Head of caudate nucleus (tissue), 42 donors: ENCODE measurements at places on chromosomes 16 and 17.
A peak's percentile ranks its signal among the peaks of the same experiment; 100 is the strongest.

DNA sequence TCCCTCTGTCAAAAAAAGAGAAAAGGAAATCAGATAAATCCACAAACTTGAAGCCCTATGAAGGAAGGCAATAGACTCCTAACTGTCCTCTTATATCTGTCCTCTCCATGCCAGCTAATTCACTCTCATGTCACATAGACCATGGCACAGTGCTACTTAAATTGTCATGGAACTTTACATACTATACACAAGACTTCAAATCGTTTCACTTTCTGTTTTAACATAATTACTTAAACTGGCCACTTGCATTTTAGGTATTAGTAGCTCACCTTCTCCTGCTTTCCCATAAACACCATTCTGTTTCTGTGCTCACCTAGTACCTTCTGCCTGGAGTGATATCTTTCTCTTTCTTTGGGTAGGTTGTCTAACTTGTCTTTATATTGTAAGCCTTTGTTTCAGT lies 816.7 kb upstream of the KIF2B start:
- no peak for DNase-seq

DNA sequence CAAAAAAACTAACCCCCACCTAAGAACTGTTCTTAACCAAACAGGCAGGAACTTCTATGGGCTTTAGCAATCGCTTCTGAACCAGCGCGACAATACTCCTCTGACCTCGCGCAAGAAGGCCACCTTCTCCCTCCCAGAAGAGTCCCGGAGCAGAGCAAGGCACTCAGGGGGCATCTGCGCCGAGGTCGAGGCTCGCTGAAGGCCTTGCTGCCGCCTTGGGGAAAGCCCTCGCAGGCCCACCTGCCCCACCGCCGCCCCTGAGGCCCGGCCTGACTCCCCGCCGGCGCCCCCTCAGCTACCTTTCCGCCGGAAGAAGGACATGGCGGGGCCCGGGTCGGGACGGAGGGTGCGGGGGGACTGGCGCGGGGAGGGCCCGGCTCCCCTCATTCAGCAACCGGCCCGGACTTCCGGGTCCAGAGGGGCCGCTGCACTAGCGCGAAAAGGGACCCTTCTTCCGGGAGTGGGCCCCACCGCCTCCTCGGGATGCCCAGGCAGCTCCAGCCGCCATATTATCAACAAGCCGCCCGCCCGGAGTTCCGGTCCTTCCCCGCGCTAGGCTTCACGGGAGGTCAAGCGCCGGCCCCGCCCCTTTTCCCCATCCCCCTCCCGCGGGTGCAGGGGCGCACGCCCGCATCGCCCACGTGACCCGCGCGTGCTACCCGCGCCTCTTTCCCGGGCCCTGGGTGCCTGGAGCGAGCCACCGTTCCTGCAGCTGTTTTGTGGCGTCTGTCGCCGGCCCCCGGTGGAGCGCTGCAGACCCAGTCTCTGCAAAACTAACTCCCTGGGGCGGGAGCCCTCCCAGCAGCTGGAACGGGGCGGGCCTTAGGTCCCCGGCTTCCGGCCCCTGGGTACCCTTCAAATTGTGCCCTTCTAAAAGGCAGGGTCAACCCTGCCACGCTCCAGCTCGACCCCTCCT lies at the start of gene AKAP10:
AKAP10 (minus strand) TSS at position 536 of the 916 bp plus-strand sequence; CDS start at position 387, 149 bp downstream.
- DNase-seq = peak; percentile 96

DNA sequence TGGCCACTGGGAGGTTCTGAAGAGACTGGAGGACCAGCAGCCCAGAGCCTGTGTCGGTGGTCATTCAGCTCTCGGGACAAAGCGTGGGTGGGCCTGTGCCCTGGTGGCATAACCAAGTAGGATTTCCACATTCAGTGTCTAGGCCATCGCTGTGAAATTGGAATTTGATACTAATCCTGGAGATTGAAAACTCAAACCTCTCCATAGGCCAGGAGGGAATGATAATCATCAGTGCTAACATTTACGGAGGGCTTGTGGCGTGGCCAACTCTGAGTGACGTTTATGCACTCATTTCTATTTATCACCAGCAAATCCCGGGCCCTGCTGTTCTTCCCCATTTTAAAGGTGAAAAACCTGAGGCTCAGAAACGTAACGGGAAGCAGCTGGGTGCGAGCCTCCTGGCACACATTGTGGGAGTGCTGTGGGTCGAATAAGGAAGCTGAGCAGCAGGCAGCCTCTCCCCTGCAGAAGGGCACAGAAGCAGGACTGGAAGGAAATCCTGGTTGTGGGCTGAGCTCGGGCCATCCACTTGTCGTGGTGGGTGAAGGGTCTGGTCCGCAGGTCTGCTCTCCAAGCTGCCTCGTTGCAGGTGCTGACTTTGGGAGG lies 33.1 kb downstream of the RAI1 start:
- DNase-seq = peak; percentile 58

- DNase-seq = no peak
Observed at GRCh38 chr17:72913142-72913682, 179.3 kb downstream of the SLC39A11 start.

- no peak for DNase-seq
Observed at GRCh38 chr17:66494023-66494803, 191.8 kb downstream of the PRKCA start.

DNA sequence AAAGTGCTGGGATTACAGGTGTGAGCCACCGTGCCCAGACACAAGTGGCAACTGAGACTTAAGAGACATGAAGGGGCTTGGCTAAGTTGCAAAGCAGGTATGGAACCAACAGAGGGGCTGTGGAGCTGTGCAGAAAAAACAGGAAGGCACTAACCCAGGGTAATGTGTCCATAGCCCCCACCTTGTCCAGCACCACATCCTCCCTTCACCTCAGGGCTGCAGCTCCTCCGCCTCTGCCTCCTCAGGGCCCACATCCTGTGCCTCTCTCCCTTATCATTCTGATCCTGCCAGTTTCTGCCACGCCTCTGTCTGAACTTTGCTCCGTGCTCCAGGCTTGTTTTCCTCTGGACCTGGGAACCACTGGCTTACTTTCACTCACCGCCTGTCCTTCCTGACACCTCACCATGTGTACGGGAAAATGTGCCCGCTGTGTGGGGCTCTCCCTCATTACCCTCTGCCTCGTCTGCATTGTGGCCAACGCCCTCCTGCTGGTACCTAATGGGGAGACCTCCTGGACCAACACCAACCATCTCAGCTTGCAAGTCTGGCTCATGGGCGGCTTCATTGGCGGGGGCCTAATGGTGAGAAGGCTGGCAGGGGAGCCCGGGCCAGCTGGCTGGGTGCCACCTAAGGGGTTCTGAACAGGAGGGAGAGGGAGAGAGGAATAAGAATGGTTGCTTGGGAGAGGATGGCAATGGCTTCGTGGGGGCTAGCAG lies at the start of gene TM4SF5:
TM4SF5 (plus strand) TSS at position 368 of the 716 bp plus-strand sequence; CDS start at position 405, 37 bp downstream.
- no peak for DNase-seq

DNA sequence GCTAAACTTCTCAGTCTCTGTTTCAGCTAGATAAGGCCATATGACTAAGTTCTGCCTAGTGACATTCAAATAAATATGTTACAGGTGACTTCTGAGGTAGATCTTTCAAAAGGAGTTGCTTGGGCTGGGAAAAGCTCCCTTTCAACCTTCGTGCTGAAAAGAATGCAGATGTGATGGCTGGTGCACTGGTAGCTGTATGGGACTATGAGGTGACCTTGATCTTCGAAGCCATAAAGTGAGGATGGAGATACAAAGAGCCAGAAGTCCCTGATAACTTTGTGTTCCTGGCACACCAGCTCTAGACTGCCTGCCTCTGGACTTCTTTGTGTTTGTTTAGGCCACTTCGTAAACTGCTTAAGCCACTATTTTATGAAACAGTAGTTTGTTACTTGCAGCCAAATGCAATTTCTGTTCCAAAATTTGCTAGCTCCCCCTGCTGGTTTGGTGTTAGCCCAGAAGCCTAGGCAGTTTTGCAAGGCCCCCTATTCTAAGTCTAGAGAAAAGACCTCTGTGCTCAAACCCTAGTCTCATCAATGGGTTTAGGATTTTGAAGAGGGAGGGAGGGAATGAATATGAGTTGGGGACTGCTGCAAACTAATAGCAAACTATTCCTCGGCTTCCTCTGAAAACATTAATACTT lies 23.3 kb upstream of the ERCC4 start:
- no peak for DNase-seq
